Keratinocyte (primary cell): ENCODE measurements at places on chromosomes 5 and 9. TPM values are rescaled to one million over a fixed set of nuclear protein-coding genes. Genes with fewer than 3 reads are reported as not detected.

Gene RNF183
- 0.10 TPM in 1 of 3 replicates, not detected in the others for polyA plus RNA-seq

Gene SPAAR
- not detected in 3 replicates for polyA plus RNA-seq

GRCh38 chr9:87874304-87874623, 8.4 kb upstream of the SPATA31E1 start:
- DNase-seq: no peak

Gene HTR4
- 0.03 to 0.09 TPM in 2 of 3 replicates, not detected in the other for polyA plus RNA-seq

Gene TCOF1
- polyA plus RNA-seq: 7.9 to 23.3 TPM (median 13.6 TPM) in 3 replicates
